Stomach (tissue), 19 donors: ENCODE measurements at places on chromosomes 6 and 20. TPM values are rescaled to one million over a fixed set of nuclear protein-coding genes. Genes with fewer than 3 reads are reported as not detected.
A peak's percentile ranks its signal among the peaks of the same experiment; 100 is the strongest.

DNA sequence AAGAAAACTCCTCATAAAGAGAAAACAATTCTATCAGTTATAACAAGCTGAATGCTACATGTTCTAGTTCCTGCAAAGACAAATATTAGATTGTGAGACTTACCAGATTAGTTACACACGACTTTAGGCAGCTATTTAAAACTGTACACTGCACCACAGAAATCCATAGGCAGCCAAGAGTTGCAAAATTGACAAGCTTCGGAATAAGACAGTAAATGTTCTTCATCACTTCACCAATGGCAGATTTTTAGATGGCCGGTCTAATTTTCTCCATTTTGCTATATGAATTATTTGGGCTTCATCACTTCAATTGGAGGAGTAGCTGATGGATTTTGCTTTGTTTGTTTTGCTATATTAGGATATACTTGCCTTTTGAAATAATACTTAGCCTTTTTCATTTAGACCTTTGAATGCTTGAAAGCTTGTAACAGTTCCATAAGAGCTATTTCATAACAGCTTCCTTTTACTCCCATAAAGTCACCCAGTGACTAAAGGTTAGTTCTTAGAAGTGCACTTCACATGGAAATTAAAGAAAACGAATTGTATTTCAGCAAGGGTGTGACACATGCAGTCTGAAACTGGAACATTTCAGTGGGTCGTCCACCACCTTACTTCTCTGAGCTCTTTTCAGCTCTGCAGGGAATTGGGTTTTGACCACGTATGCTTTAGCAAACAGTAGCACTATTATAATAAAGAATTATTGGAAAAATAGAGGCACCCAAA, at the start of gene ROS1:
Gene ROS1, minus strand, starts transcription at position 512 of the 723 bp plus-strand sequence. Its CDS starts 286 bp downstream, at position 226.
- no peaks in the 10 kb centered on the region for H3K27me3 ChIP-seq
- no peaks in the 10 kb centered on the region for H3K4me1 ChIP-seq
- H3K36me3 ChIP-seq: no peaks in the 10 kb centered on the region
- no peak within 1 kb of the TSS for H3K27ac ChIP-seq
- DNase-seq: no peak
- H3K4me3 ChIP-seq: no peak within 1 kb of the TSS

- no peak overlapping the region for H3K4me3 ChIP-seq
- H3K4me1 ChIP-seq: no peaks in the 10 kb centered on the region
- no peak for DNase-seq
- no peaks in the 10 kb centered on the region for H3K36me3 ChIP-seq
- H3K27ac ChIP-seq: no peak overlapping the region
These were observed 161.7 kb upstream of the AFDN start for GRCh38 chr6:167664678-167665660.

GRCh38 chr20:57573242-57573641, 12.3 kb downstream of the PCK1 start:
- no peak for DNase-seq
- peaks cover 20% of the 10 kb centered on the region for H3K27me3 ChIP-seq
- no peak overlapping the region for H3K27ac ChIP-seq
- H3K4me1 ChIP-seq: no peaks in the 10 kb centered on the region
- no peak overlapping the region for H3K4me3 ChIP-seq
- H3K36me3 ChIP-seq: no peaks in the 10 kb centered on the region

DNA sequence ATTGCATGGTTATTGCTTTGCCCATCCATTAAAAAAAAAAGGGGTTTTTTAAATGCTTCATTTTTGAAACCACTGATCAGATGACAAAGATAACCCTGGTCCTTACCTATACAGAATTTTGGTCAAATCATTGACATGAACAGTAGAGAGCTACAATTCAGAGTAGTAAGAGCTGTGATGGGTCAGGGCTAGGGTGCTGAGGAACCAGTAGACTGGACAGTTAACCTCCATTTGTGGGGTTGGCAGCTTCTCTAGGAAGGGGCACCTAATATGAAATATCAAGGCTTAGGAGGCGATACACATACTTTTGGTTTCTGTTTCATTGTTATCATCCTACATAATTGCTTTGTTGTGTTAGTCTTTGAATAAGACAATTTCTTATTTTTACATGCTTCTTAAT, 55.1 kb downstream of the ORC3 start:
- H3K36me3 ChIP-seq: no peaks in the 10 kb centered on the region
- DNase-seq: no peak
- no peaks in the 10 kb centered on the region for H3K27me3 ChIP-seq
- H3K4me1 ChIP-seq: no peaks in the 10 kb centered on the region

GRCh38 chr6:28446818-28447511, 3.7 kb upstream of the ZSCAN23 start:
- DNase-seq: peak; percentile 36
- H3K36me3 ChIP-seq: no peaks in the 10 kb centered on the region
- peaks cover 8% of the 10 kb centered on the region for H3K4me1 ChIP-seq
- H3K4me3 ChIP-seq: peak overlapping the region; percentile 8
- no peak overlapping the region for H3K27ac ChIP-seq
- H3K27me3 ChIP-seq: peaks cover 77% of the 10 kb centered on the region

The RCAN2 gene
- total RNA-seq: 7.2 TPM

The DPPA5 gene
- total RNA-seq: not detected
